Brain pericyte (primary cell): ENCODE measurements at places on chromosomes 1 and 21.
A peak's percentile ranks its signal among the peaks of the same experiment; 100 is the strongest.

- no peak for DNase-seq
Measured at GRCh38 chr1:216332462-216332861, 90.8 kb downstream of the USH2A start.

DNA sequence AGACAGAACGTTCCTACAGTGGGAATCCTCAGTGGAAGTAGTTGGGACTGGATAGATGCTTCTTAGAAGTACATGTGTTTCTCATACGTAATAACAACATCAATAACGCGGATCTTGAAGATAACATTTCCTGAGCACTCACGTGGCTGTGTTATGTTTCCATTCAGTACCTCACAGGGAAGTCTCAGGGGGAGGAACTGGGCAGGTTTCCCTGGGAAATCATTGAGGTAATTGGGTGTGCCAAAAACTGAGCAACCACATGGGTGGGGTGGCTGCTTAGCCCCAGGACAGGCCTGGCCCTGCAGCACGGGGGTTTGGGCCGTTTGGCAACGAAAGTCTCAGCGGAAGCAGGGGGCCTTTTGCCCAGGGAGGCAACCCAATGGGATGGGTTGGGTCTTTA lies 133.8 kb downstream of the ZSCAN20 start:
- DNase-seq, result no peak

GRCh38 chr1:12580054-12580887 lies 37.7 kb downstream of the DHRS3 start:
- DNase-seq, result no peak

DNA sequence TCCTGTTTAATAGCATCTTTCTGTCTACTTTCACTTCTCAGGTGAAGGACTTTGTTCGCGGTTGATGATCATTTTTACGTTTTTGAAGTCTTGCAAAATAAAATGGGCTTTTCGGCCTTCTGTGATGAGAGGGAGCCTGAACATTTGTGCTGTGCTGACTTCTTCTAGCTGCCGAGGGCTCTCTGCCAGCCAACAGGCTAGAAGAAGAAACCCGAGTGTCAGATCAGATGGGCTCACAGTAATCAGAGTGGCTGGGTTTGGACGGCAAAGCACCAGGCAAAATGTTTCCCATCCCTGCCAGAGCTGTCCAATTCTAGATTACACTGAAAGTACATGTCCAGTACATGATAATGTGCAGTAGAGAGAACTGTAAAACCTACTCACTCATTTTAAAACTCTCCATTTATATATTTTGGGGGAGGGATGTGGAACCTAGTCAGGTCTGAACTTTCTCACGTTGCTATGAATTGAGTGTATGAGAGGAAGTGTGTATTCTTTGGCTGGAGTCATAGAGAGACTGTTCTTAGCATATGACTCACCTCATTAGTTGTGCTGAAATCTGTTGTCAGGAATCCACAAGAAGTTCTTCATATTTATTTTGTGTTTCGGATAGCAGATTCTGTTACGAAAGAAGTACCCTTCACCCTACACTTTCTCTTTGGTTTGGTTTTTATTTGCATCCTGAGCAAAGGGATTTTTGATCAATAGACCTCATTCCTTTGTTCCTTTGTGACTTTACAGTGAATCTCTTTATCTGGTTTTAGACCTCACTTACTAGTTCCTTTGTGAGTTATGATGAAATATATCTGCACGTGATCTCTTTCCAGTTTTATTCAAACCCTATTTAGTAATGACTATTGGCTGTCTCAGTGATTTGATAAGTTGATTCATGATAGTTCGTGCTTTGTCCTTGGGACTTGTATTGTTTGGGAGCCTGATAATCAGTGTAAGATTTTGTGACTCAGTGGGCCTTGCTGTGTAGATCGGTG lies 4.8 kb downstream of the ATP1A1 start:
- DNase-seq, result peak; percentile 82

DNA sequence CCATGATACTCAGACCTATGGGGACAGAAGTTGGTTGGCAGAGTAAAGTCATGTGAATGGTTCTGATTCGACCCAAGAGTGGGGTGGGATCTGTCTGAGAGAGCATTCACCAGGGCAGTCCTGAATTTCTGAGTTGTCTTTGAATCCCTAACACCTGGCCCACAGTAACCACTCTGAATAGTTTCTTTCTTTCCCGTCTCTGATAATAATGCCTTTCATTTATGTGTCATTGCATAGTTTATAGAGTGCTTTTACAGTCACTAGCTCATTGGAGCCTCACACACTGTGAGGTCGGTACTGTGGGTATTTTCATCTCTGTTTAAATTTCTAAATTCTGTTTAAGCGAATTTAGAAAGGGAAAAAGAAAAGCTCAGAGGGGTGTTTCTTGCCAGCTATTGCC lies 147.1 kb downstream of the C1orf21 start:
- no peak for DNase-seq

DNA sequence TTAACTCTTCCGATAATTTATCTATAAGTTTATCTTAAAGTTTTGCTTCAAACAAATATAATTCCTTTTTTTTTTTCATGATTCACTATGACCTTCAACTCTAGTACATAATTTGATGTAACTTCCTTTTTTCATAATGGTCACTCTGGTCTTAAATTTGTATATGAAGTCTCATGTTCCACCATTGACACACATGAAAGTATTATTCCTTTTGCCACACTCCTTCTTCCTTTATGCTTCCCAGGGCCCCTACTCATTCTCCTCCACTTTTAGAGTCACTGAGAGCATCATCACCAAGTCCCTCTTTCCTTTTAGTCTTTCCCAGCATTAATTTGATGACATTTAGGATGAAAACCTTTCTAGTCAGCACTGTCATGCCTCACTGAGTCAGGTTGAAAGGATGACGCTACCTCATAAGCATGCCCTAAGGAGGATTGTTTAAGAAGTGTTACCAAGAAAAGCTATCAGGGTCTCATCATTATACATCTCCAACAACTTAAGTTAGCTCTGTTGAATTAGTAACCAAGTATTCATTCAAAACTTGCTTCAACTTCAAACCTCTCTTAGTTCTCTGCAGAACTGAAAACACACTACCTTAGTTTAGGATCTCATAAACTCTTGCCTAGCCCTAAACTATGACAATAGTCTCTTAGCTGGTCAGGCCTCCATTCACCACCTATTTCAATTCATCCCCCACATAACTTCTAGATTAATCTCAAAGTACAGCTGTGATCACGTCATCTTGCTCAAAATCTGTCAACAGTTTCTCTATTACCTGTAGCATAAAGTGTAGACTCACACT lies 14.5 kb downstream of the AUNIP start:
- no peak for DNase-seq

GRCh38 chr1:225934711-225935110 lies 6.3 kb downstream of the LEFTY2 start:
- DNase-seq, result no peak

DNA sequence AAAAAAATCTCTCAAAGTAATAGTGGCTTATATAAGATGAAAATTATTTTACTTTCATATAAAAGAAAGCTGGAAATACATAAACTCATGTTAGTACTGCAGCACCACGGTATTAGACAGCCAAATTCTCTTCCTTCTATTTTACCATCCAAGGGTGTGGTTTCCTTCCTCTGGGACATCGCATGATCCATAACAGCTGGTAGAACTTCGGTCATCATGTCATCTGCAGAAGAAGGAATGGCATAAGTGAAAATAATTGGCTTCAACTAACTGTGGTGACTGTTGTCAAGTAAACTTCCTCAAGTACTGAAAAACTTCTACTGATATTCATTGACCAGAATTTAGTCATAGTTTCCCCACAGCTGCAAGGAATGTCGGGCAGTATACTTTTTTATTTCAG lies 28.3 kb upstream of the IFI44L start:
- no peak for DNase-seq

- DNase-seq, result no peak
Measured at GRCh38 chr1:199353906-199354305, 673.6 kb upstream of the NR5A2 start.

DNA sequence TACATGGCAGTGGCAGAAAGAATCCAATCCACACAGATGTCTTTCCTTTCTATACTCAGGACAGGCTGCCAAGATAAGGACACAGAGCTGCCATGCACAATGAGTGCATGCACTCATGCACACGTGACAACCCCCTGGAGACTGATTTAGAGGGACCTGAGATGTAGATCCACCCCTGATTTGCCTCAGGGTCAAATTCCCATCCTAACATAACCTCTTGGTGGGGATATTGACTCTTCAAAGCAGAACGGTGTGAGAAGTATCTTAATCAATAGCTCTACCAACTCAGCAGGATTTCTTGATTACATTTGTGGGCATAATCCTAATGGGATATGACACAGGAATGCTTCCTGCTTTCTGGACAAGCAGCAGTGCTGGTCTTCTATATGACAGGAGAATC lies 125.2 kb upstream of the DSCAM start:
- DNase-seq, result no peak

DNA sequence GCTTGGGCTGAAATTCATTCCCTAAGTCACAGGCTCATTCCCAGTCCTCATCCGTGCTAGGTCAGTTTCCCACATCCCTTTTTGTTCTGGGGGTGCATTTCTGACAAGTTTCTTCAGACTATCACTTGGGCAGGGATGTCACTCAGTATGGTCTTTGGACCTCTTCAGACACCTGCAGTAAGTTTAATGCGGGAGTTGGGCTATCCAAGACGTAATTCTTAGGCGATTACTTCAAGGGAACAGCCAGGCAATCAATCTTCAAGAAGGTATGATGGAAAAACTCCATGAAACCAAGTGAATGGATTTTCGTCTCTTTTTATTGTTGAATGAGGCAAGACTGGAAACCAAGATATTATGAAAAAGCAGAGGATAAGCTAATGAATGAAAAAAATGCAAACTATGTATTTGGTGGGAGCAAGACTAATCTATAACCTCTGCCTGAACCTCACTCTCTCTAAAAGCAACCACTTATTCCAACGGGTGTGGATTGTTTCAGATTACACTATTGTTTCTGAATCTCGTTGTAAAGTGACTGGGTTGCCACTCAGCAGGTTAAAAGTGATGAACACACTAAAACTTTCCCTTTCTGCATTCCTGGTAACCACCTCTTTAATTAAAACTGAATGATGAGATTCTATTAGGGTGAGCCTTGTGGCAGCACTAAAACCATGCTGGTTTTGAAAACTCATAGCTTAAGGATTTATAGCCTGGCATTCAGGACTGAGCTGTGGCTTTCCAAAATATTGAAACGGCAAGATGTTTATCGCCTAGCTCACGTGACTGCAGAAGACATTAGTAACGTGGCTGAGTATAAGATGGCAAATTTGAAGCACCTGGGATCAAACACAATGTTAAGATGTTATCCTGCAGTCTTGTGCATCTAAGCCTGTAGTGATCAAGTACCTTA lies 1.1 kb downstream of the RASAL2 start:
- DNase-seq, result no peak

- DNase-seq, result no peak
Measured at GRCh38 chr1:207243442-207244408, 77.8 kb upstream of the CD55 start.

DNA sequence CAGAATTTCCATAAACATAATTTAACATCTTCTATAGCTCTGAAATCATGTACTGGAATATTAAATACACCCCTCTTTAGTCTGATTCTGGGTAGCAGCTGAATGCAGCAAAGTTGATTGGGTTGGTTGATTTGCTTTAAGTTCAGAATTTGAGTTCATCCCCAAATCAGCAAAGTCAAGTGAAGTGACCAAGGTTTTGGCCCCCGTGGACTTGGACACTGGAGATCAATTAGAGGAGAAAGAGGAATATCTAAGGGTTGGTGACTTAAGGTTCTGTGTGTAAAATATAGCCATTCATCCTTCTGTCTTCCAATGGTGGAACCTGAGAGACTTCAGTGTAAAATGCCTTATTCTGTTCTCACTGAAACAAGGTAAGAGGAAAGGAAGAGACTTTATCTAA lies at the start of gene OR2L13:
OR2L13 (plus strand) TSS at position 301 of the 400 bp plus-strand sequence. CDS start 4,192 bp downstream, outside the sequence.
- DNase-seq, result no peak

DNA sequence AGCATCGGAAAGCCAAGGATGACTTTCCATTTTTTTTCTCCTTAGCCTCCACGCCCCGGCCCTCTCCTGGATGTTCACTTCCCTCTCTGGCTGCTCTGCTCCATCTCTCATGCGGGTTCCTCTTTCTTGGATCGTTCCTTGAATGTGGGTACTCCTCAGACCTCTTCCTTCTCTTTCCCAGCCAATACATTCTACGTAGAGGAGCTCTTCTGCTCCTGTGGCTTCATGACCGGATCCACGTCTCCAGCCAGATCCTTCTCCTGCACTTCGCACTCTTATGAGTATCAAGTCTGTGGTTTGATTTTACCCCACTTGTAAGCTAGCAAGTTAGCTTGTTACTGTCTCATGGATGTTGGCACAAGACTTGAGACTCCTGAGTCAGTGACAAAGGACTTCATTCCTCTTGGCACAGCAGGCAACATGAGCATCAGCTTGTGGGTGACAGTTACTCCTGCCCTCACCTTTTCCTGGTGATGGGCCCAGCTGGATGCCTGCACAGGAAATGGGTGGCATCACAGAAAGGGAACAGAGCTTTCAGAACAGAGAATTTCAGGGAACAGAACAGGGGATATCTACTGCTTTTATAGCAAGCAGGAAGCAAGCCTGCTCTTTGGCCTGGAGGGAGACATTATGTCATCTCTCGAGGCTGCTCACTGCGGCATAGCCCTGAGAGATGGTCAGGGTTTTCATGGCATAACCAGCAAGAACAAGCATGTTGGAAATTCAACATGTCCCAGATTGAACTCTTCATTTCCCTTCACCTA lies 100.1 kb upstream of the KIF26B start:
- no peak for DNase-seq

GRCh38 chr1:167617153-167618147 lies 12.6 kb upstream of the RCSD1 start:
- DNase-seq, result peak; percentile 24

DNA sequence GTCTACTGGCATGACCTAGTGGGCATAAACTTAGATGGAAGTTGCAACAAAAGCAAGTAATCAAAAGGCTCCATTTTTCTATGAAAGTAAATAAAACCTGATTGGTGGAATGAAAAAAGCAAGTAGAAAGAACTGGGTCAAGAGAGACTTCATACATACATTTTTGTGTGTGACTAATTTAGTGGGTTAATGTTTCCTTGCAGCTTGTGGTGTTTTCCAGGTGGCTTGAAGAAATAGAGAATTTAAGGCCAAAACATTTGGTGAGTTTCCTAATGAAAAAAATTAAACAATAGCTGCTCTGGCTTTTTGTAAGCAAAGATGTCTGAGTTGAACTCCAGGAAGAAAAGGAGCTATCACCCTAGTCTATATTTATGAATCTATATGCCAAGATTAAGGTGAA lies 71.0 kb downstream of the ZC3H11B start:
- no peak for DNase-seq

GRCh38 chr1:236287757-236288619 lies 6.2 kb upstream of the ERO1B start:
- DNase-seq, result no peak
